Right renal cortex interstitium (tissue), 3 donors: ENCODE measurements at places on chromosomes 3 and 15. TPM values are rescaled to one million over a fixed set of nuclear protein-coding genes. Genes with fewer than 3 reads are reported as not detected.

DNA sequence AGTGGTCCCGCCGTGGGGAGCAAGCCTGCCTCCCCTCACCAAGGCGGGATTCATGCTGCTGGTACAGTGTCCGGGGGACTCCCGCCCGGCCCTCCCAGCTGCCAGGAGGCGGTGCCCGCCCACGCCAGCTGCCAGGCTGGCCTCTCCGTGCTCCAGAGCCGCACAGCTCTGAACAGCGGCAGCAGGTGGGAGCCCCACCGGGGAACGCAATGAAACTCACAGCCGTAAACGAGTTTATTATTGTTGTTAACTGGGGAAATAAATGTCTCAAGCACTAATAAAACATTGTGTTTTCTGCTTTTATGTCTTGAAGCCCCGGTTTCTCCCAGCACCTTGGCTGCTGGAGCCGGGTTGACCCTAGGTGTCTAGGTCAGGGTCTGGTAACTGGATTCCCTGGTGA, 317.7 kb upstream of the TLE3 start:
- no peak for DNase-seq

- DNase-seq: no peak
Observed at GRCh38 chr3:29226706-29227105, 54.2 kb upstream of the RBMS3 start.

GRCh38 chr3:69806735-69807438, 67.6 kb downstream of the MITF start:
- DNase-seq: no peak

Gene CX3CR1
- 4.8 TPM for polyA plus RNA-seq
